ENCODE measurements at places on chromosomes 1 and 21.

DNA sequence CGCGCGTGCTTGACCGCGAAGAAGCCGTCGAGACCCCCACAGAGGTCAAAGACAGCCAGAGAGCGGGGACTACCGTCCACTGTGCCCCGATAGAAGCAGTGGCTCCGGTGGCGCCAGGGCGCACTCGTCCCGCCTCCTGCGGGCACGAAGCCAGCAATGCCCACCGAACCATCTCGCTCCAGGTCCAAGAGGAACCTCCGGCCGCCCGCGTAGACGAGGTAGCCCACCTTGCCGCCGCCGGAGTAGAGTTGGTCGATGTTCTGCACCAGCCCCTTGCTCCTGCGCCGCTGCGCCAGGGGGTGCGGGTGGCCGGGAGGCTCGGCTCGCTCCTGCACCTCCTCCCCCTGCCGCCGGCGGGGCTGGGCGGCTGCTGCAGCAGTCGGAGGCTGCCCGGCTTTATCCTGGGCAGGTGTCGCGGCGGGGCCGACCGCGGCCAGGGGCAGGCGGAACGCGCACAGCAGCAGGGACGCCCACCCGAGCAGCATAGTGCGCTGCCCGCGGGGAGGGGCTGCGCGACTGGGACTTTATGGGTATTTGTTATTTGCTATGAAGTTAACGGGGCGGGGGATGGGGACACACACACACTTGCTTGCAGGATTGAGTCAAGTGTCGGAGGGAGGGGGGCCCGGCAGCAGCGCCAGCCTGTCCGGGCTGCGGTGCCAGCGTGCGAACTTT is 844 bp downstream of the ADAMTS5 start:
- H3K4me1 ChIP-seq: peaks cover 5% of the 10 kb centered on the region
- peak overlapping the region; percentile 67 for H3K4me3 ChIP-seq
- peak; percentile 75 for DNase-seq
- no peaks in the 10 kb centered on the region for H3K36me3 ChIP-seq

DNA sequence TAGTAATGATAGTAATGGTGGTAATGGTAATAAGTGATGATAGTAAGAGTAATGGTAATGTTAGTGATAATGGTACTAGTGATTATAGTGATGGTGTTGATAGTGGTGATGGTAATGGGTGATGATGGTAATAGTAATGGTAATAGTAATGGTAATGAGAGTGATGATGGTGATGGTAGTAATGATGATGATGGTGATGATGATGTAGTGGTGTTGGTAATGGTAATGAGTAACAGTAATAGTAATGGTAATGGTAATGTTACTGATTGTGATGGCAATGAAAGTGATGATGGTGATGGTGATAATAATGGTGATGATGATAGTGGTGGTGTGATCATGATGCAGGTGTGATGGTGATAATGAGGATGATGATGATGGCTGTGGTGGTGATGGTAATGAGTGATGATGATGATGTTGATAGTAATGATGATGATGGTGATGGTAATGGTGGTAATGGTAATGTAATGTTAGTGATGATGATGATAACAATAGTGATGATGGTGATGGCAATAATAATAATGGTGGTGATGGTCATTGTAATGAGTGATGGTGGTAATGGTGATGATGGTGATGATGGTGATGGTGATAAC is 235.0 kb downstream of the MATN1 start:
- no peaks in the 10 kb centered on the region for H3K4me1 ChIP-seq
- no peaks in the 10 kb centered on the region for H3K27me3 ChIP-seq
- no peak overlapping the region for H3K27ac ChIP-seq
- H3K36me3 ChIP-seq: no peaks in the 10 kb centered on the region

- peak within 1 kb of the TSS; percentile 36 for H3K27ac ChIP-seq
- H3K27me3 ChIP-seq: no peaks in the 10 kb centered on the region
- no peak for DNase-seq
- no peaks in the 10 kb centered on the region for H3K4me1 ChIP-seq
- H3K4me3 ChIP-seq: peak within 1 kb of the TSS; percentile 12
These were observed at the start of gene MAP1LC3C for GRCh38 chr1:241999026-241999425. MAP1LC3C (minus strand) TSS chr1:241999098; CDS start chr1:241999008, 90 bp downstream.

- no peaks in the 10 kb centered on the region for H3K27me3 ChIP-seq
- no peak overlapping the region for H3K4me3 ChIP-seq
- DNase-seq: no peak
- H3K4me1 ChIP-seq: peaks cover 10% of the 10 kb centered on the region
These were observed 635.9 kb downstream of the MATN1 start for GRCh38 chr1:30087465-30087864.

GRCh38 chr1:208527156-208527555 is 283.0 kb upstream of the PLXNA2 start:
- H3K36me3 ChIP-seq: no peaks in the 10 kb centered on the region
- no peak for DNase-seq
- H3K4me3 ChIP-seq: no peak overlapping the region
- no peak overlapping the region for H3K27ac ChIP-seq
- H3K4me1 ChIP-seq: peaks cover 4% of the 10 kb centered on the region
- no peaks in the 10 kb centered on the region for H3K27me3 ChIP-seq

DNA sequence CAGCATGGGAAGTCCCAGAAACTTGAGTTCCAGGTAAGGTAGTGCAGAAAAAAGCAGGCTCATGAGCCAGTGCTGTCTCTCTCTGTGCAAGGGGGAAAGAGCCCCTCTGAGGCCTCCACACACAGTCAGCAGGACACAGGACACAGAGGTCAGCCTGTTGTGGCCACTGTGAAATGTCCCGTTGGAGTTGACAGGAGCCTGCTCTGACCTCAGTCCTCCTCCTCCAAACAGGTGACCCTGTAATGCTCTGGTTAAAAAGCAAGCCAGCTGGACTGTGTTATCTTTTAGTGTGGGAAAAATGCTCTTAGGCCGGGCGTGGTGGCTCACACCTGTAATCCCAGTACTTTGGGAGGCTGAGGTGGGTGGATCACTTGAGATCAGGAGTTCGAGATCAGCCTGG is 24.2 kb upstream of the GPR157 start:
- no peak overlapping the region for H3K27ac ChIP-seq
- DNase-seq: no peak
- no peaks in the 10 kb centered on the region for H3K27me3 ChIP-seq
- no peaks in the 10 kb centered on the region for H3K36me3 ChIP-seq
- no peak overlapping the region for H3K4me3 ChIP-seq

DNA sequence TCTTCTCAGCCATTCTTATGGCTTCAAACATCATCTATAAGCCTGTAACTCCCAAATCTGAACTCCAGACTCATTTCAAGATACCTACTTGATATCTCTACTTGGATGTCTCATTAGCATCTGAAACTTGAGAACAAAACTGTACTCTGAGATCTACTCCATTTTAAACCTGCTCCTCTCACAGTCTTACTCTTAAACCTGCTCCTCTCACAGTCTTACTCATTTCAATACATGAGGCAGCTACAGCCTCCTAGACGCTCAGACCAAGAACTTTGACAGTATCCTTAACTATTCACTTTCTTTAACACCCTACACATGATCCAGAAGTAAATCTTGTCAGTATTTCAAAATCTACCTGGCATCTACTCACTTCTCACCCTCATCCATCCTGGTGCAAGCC is 54.3 kb downstream of the NBPF6 start:
- DNase-seq: no peak
- H3K27me3 ChIP-seq: no peaks in the 10 kb centered on the region
- H3K4me1 ChIP-seq: no peaks in the 10 kb centered on the region

- H3K27me3 ChIP-seq: no peaks in the 10 kb centered on the region
- H3K27ac ChIP-seq: no peak overlapping the region
- no peaks in the 10 kb centered on the region for H3K36me3 ChIP-seq
- H3K4me3 ChIP-seq: no peak overlapping the region
- DNase-seq: no peak
These were observed 12.2 kb upstream of the S100A7A start for GRCh38 chr1:153404086-153404635.

GRCh38 chr1:201938440-201939035 is 7.8 kb downstream of the LMOD1 start:
- peak overlapping the region; percentile 33 for H3K27ac ChIP-seq
- peak overlapping the region; percentile 8 for H3K4me3 ChIP-seq
- H3K36me3 ChIP-seq: no peaks in the 10 kb centered on the region

DNA sequence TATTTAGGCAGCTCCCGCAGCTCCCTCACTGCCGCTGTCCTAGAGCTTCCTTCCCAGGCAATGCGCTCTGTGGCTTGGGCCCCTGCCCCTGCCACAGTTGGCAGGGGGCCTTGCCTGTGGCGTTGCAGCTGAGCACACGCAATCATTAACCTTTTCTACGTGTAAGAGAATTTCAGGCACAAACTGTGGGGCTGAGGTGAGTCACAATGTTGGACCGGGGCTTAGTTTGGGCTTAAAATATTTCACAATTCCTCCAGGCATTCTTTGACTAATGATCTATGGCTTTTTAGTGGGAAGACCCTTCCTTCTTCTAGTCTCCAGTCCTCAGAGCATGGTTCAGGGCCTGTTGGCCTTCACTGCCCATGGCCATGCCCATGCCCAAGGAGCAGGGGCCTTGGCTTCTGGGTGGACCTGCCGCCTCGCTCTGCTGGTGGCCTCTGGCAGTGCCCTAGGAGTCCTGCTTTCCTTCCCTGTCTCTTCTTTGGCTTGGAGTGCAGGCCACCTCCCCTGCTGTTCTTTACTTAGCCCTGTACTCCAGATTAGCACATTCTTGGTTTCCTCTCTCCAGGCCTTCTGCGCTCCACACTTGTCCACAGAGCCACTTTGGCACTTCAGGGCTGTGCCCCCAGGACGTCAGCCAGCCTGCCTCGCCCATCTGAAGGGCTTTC is 39.2 kb downstream of the MAPKAPK2 start:
- H3K36me3 ChIP-seq: no peaks in the 10 kb centered on the region
- H3K27me3 ChIP-seq: no peaks in the 10 kb centered on the region
- DNase-seq: peak; percentile 42
- H3K27ac ChIP-seq: no peak overlapping the region

GRCh38 chr21:42471716-42472330 is 24.2 kb downstream of the RSPH1 start:
- no peak overlapping the region for H3K27ac ChIP-seq
- no peaks in the 10 kb centered on the region for H3K27me3 ChIP-seq
- DNase-seq: no peak

DNA sequence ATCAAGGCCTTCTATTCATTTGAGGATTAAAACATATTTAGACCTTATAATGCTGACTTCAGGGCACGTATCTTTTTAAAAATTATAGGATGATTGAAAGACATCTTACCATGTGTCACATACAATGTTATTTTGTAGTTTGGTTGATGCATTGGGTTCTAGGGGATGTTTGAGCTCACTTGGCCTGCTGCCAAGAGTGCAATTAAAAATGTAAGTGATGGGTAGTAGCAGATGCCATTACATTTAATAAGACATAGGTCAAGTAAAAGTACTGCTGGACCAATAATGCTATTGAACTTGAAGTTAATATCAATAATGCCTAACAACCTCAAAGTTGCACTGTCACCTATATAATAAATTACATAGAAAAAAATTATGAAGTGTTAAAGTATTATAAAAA is 616.5 kb upstream of the RGS18 start:
- H3K4me1 ChIP-seq: no peaks in the 10 kb centered on the region
- H3K4me3 ChIP-seq: no peak overlapping the region
- no peak overlapping the region for H3K27ac ChIP-seq
- H3K27me3 ChIP-seq: no peaks in the 10 kb centered on the region

DNA sequence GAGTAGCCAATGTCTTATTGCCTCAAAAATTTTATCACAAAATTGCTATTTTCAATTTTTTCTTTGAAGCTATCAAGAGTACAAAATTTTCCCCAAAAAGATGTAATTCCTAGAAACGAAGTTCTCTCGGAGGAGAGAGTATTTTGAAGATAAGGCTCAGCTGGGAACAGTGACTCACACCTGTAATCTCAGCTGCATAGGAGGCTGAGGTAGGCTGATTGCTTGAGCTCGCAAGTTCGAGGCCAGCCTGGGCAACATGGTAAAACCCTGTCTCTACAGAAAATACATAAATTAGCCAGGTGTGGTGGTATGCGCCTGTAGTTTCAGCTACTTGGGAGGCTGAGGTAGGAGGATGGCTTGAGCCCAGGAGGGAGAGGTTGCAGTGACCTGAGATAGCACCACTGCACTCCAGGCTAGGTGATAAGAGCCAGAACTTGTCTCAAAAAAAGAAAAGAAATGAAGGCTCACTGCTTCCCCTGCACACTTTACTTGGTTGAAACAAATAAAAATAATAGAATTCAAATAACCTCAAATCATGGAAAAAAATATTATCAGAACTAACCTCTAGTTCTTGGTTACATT is 22.2 kb downstream of the TUT4 start:
- no peaks in the 10 kb centered on the region for H3K27me3 ChIP-seq
- no peaks in the 10 kb centered on the region for H3K36me3 ChIP-seq
- H3K27ac ChIP-seq: no peak overlapping the region
- H3K4me1 ChIP-seq: peaks cover 10% of the 10 kb centered on the region
- no peak overlapping the region for H3K4me3 ChIP-seq
- no peak for DNase-seq

- no peak overlapping the region for H3K4me3 ChIP-seq
- H3K27ac ChIP-seq: no peak overlapping the region
- H3K27me3 ChIP-seq: no peaks in the 10 kb centered on the region
These were observed 37.9 kb downstream of the UBE2G2 start for GRCh38 chr21:44763451-44764318.

GRCh38 chr1:212225416-212225815 is 59.8 kb upstream of the PPP2R5A start:
- no peaks in the 10 kb centered on the region for H3K4me1 ChIP-seq
- H3K27ac ChIP-seq: no peak overlapping the region
- no peaks in the 10 kb centered on the region for H3K36me3 ChIP-seq
- DNase-seq: no peak
- no peaks in the 10 kb centered on the region for H3K27me3 ChIP-seq
- no peak overlapping the region for H3K4me3 ChIP-seq

GRCh38 chr1:207801819-207802218 is 50.0 kb downstream of the CD46 start:
- no peaks in the 10 kb centered on the region for H3K4me1 ChIP-seq
- no peak for DNase-seq
- no peaks in the 10 kb centered on the region for H3K27me3 ChIP-seq
- no peak overlapping the region for H3K27ac ChIP-seq
- no peak overlapping the region for H3K4me3 ChIP-seq

DNA sequence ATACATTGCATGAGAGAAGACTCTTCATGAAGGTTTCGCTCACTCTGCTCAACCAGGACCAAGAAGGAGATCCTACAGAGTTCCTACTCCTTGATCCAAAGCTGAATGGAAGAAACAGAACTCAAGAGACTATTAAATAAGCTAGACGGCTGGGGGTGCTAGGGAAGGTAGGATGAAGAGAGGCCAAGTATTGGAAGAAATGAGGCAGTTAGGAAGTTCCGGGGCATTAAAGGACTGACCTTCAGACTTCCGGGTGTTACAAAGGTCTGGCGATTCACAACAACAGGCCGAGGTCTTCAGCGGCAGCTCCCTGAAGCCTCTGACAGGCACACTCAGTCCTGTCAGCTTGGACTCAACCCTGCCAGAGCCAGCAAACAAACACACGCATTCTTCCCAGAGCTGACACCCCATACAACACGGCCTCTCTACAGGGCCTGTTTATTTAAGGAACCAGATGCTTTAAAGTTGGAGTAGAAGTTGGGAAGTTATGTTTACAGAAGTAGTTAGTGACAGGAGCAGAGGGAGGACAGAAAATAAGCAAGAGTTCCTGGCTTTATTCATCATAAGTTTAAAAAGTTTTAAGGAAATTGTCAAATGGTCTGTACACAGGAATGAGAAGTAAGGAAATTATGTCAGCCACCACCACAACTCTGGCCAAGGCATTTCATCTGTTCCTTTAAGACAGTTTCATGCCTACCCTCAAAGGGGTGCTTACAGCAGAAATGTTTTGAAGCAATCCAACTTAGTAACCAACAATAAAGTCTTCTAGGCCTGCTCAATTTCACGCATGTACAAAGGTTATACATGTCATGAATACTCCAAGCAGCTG is 4.7 kb downstream of the SORT1 start:
- no peaks in the 10 kb centered on the region for H3K36me3 ChIP-seq
- H3K4me3 ChIP-seq: no peak overlapping the region
- no peaks in the 10 kb centered on the region for H3K27me3 ChIP-seq
- no peak for DNase-seq
- H3K4me1 ChIP-seq: peaks cover 4% of the 10 kb centered on the region

All from ovary (tissue), 10 donors.